ENCODE measurements at places on chromosomes 2 and 18.

DNA sequence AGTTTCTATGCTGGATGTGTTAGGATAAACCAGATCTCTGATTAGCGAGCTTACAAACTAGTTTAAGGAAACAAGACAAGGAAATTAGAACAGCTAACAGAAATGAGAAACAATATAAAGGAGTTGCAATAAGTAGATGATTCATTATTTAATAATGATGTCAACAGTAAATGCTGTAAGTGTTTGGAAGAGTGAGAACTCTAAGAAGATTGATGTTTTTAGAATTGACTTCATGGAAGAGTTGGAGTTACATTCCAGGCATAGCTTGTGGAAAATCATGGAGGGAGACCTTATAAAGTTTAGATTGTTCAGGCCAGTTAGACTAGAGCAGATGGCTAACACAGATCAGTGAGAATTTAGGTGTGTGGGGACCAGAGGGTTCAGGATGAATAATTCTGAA is 32.6 kb downstream of the PPP1R1C start:
- no peak for DNase-seq

- no peak for DNase-seq
These were observed 8.0 kb upstream of the GALNT1 start for GRCh38 chr18:35573531-35573930.

- DNase-seq = no peak
These were observed 12.2 kb downstream of the XDH start for GRCh38 chr2:31402388-31402787.

DNA sequence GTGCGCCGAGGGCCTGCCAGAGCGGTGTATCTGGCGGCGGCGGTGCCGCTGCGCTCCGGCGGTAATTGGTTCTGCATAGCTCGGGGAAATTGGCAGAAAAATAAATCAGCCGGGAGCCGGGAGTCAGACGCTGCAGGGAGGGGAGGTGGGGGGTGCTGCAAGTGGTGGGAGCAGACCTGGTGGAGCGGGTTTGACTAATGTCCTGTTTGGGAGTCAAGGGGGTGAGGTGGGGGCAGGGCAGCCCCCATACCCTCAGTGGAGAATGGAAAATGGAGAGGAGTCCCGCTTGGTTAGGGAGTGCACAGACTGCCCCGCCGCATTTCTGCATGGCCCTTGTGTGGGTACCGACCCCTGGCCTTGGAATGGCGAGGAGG is 107.3 kb downstream of the DYSF start:
- DNase-seq = no peak

DNA sequence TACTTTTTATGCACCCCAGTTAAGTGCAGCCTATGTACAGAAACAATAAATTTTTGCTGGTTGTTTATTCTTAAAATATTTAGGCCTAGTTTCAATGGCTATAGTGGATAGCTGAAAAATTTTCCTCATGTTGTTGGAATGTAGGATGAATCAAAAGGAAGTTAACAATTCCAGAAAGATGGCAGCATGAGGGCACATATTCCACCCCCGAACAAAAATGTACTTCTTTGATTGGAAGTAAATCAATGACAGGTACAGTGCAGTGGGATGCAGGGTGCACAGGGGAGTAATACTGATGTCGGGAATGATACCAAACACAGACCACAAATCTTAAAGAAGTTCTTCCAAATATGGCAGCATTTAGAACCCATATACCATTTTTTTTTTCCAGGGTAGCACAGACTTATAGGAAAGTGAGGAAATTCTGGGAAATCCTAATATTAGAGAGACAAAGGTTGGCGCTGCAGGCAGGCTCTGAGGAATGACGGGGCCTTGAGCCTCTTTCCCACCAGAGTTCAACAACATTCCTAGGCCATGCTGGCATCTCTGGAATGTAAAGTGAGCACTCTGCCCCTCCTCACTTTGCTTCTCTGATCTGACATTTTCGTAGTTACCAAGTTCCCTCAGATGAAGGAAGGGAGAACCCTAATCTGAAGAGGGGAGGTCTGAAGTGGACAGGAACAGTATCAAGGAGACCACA is 36.6 kb upstream of the IKZF2 start:
- no peak for DNase-seq

DNA sequence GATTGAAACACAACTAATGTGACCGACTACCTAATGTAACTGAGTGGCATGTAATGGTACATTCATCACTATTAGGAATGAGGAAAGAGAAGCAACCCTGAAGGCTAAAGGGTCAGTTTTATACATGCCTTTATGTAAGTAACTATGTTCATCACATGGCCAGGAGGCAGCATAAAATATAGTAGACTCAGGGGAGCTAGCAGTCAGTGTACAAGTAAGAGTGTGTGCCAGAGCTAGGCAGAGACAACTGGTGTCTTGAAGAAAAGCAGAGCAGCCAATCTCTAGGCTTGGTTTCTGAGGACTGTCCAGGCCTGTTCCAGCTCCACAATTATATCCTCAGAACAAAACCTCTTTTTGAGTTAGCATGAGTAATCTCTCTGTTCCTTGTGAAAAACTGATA is 18.1 kb downstream of the SMAD2 start:
- DNase-seq = no peak

GRCh38 chr2:75614162-75614651 is 32.4 kb upstream of the MRPL19 start:
- DNase-seq = no peak

DNA sequence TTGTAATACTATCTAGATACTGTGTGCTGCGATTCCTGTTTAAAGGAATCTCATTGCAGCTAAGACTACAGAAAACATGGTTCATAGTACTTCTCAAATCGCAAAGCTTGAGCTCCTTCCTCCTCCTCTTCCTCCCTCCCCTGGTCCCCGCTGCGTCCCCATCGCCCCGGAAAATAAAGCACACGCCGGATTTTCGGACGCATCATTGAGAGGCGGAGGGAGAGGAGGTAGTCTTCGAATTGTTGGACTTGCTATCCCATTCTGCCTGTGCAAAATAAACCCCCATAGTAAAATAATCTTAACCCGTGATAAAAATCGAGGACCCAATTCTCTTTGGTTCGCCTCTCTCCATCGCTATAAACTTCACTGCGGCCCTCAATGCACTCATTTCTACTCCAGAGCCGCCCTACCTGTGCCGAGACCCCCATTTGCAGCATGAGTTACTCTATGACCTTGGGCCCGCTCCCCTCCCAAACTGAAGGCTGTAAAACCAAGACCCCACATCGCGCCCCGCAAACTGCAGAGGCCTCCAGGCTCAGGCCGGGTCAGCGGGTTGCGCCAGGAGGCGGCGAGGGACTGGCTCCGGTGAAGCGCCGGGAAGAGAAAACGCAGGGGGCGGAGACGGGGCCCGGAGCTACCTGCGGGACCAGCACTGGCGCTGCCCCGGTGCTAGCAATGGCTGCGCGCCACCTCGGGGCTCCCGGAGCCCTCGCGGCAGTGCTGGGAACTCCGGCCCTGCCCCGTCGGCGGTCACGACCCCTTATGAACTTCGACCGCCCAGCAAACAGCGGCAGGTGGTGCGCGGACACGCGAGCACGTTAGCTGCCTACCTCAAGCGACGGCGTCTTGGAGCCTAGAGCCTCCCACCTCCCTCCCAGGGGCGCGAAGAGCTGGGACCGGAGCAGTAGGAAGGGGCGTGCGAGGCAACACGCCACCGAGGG is 649 bp downstream of the ESCO1 start:
- peak; percentile 26 for DNase-seq

GRCh38 chr2:213216461-213216860 is 65.0 kb upstream of the IKZF2 start:
- no peak for DNase-seq

DNA sequence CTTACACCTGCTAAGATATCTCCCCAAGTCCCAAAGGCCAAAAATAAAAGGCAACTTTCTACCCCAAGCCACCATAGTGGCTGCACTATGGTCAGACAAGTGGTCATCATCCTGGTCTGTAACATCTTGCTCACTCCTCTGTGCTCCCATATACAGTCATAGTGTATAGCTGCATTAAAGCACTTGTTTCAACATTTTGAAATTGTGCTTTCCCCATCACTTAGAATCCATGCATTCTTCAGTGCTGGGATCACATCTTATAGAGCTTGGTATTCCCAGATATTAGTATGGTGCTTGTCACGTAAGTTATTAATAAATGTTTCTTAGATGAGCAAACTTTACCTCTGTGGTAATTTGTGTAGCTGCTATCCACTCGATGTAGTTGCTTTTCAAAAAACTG is 40.4 kb upstream of the CDC42EP3 start:
- no peak for DNase-seq

GRCh38 chr2:21423854-21424253 is 300.1 kb downstream of the TDRD15 start:
- no peak for DNase-seq

- DNase-seq = no peak
These were observed 28.7 kb upstream of the MFSD6 start for GRCh38 chr2:190379249-190379964.

GRCh38 chr2:18630101-18630500 is 40.7 kb upstream of the NT5C1B start:
- DNase-seq = no peak

GRCh38 chr2:85011747-85012146 is 40.8 kb downstream of the KCMF1 start:
- no peak for DNase-seq

- no peak for DNase-seq
These were observed 5.1 kb downstream of the GPR75 start for GRCh38 chr2:53854678-53855077.

- no peak for DNase-seq
These were observed 203.1 kb downstream of the KLHL29 start for GRCh38 chr2:23588106-23588505.

DNA sequence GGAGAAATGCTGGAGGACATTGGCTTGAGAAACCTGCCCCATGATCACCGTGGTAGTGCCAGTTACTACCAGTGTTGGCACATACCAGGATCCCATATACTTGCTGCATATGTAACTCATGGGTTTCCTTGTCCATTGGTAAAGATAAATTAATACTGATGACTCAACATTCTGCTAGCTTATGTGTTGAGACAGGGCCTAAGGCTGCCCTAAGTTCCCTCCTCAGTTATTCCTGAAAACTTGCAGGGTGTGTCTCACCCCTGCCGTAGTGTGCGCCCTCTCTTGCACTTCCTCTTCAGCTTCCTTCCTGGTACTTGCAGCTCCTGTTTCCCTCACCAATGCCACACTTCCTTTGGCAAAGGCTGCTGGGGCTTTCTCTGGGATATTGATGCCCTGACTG is 4.3 kb upstream of the INO80C start:
- no peak for DNase-seq

DNA sequence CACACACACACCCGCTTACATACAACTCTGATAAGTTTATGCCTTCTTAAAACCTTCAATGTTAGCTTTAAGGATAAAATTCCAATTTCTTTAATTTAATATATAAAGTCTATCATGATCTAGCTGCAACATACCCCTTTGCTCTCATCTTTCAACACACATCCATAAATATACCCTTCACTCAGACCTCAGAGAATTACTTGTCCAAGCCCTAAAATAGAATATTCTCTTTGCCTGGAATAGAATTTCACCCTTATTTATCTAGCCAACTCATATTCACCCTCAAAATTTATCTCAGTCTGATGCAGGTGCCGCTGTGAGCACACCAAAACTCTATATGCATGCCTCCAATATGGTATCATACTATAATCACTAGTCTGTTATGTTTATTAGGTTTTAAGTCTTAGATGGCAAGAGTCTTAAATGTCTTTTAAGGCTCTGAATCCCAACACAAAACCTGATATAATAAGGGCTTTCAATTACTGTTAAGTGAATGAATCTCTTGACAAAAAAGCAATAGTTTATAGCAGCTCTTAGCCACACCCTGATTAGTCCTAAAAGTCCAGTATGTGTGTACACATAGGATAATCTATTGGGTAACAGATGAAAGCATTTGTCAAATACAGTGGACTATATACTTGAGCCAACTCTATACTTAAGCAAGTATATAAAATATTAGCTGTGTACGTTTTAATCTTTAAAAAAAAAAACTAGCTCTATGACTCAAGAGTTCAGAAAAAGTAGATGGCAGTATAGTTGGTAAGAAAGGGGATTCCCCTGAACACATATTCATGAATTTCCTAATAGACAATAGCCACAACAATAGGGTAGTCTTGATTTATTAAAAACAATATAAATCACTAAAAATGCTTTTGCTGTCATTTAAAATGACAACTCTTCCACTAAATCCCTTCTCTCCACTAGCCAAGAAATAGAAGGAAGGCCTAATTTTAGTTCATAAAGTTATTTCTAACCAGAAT is 144.5 kb downstream of the EXOC6B start:
- DNase-seq = no peak

- DNase-seq = no peak
These were observed 633.1 kb downstream of the ARHGAP15 start for GRCh38 chr2:143762176-143762928.

GRCh38 chr2:216888887-216889622 is 29.2 kb upstream of the TNP1 start:
- DNase-seq = no peak

DNA sequence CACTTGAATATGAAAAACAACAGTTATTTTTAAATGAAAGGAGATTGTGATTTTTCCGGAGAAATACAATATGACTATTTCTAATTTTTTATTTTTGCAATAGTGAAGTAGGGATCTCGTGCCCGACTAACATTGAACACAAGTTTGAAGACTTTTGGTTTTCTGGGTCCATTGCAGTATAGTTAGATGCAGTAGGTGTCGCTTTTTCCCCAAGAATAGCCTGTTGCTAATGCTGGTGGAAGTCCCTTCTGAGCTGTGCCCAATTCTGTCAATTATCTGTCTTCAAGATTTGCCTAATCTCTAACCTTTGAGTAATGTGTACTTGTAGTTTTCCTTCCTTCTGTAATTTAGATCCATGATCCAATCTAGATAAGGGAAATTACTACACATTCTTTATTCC is 36.5 kb downstream of the SEMA4F start:
- DNase-seq = peak; percentile 15

- DNase-seq = no peak
These were observed 257.7 kb downstream of the TDRD15 start for GRCh38 chr2:21381421-21381820.

DNA sequence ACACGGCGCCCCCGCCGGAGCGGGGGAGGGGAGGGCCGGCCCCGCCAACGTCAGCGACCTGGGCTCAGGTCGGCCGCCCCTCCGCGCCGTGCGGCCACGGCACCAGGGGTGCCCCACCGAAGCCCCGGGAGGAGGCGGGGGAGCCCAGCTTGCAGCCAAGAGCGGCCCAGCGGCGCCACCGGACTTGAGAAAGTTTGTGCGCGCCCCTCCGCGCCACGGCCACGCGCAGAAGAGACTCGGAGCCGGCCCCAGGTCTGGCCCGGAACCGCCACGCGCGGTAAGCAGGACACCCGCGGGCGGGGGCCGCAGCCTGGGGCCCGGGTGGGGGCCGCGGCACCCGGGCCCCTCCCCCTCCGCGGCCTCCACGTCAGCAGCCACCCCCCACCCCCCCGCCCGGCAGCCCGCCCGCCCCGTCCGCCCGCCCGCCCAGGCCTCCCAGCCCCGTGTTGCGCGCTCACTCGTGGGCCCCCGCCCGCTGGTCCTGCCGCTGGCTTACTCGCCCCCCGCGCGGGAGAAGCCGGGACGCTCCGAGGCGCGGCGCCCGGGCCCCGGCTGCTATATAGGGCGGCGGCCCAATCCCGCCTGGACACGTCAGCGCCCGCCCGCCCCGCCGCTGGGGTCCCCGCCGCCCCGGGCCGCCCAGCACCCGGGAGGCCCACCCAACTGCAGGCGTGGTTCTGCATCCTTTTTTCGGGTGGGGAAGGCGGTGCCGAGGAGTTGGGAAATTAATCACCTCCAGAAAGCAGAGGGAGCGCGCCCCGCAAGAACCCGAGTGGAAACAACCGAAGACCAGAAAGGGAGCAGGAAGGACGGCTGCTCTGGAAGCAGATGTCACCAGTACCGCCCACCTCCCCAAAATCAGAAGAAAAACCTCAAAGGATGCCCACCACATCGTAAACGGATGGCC is 42.9 kb downstream of the HDLBP start:
- DNase-seq = peak; percentile 70

GRCh38 chr18:74276609-74277008 is 15.2 kb downstream of the CYB5A start:
- no peak for DNase-seq
